Right lung (tissue), 10 donors: ENCODE measurements at places on chromosomes 5 and 9. TPM values are rescaled to one million over a fixed set of nuclear protein-coding genes. Genes with fewer than 3 reads are reported as not detected.

GRCh38 chr5:158820891-158821290, 278.8 kb downstream of the EBF1 start:
- DNase-seq: no peak

DNA sequence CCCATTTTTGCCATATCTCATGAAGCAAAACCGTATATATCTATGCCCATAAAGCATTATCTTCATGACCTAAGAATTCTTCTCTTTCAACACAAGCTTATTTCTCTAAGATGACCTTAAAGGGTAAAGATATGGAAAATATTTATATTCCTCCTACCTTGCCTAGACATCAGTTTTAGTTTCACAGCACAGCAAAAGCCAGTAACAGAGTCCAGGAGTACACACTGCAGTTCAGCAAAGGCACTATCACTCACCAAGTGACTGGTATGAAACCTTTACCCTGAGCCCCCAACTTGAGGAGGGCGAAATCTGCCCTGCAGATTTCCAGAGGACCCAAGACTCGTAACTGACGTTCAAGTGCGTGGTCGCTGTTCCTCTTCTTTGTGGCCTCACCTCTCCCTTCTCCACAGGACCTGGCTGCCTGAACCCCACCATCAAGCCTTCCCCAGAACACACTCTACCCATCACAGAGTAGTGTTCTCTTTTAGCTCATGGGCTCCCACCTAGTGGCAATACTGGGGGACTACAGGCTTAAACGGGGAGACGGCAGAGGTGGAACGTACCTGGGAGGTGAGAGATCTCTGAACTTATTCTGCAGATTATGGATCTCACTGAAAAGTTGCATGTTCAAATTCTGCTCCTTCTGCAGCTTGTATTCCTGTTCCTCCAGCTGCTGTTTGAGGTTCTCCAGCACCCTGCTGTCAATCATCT, 141.0 kb downstream of the CDK5RAP2 start:
- no peak for DNase-seq

- DNase-seq: no peak
These were observed 374.3 kb downstream of the CCDC171 start for GRCh38 chr9:15927161-15927560.

DNA sequence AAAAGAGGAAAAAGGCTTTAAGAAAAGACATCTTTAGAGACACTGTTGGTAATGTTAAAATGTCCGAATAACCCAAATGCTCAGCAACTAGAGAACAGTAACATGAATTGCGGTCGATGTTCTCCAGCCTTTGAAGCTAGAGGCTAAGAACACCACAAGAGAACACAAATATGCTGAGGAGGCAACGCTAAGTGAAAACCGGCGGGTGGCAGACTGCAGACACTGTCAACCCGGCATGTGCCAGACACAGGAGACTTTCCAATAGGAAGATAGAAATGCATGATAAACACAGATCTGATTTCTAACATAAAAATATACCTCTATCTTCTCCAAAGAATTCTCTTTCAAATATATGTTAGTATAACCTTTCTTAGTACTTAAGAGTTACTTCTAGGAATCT, 18.4 kb upstream of the DDX41 start:
- DNase-seq: no peak

The ZFP2 gene
- 8.1 TPM for polyA plus RNA-seq
